ENCODE measurements at places on chromosomes 4 and X.

GRCh38 chr4:20832826-20833225, 132.6 kb downstream of the PACRGL start:
- DNase-seq = no peak

- no peak for DNase-seq
Measured at GRCh38 chr4:24888475-24889344, 24.1 kb downstream of the CCDC149 start.

DNA sequence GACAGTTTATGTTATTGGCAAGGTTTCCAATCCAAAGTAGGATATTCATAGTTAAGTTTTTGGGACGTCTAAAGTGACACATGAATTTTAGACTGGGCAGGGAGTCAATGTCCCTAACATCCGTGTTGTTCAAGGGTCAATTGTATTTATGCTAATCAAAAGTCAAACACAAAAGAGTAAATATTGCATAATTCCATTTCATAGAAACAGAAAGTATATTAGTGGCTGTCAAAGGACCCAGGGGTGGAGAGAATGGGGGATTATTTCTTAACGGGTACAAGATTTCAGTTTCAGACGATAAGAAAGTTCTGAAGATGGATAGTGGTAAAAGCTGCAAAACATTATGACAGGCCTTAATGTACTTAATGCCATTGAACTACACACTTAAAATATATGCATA, 971.8 kb upstream of the AGA start:
- no peak for DNase-seq

GRCh38 chr4:141304346-141304745, 83.7 kb downstream of the ZNF330 start:
- DNase-seq = no peak

DNA sequence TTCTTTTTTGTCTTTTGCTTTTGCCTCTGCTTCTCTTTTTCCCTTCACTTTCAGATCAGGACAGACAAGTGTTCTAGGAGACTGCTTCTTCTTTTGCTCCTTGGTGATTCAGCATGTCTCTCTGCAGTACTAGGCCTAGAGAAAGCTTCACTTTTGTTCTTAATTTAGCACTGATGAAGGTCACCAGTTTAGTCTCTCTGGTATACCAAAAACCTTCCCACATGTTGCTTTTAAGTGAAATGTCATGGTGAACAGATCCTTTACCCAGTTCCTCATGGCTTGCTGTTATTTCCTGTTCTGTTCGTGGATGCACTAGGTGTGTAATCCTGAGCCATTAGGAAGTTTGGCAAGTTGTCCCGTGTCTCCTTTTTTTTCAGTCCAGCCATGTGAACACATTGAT, 53.3 kb downstream of the NBDY start:
- no peak for DNase-seq

GRCh38 chr4:85116008-85116407, 149.5 kb upstream of the WDFY3 start:
- DNase-seq = no peak

DNA sequence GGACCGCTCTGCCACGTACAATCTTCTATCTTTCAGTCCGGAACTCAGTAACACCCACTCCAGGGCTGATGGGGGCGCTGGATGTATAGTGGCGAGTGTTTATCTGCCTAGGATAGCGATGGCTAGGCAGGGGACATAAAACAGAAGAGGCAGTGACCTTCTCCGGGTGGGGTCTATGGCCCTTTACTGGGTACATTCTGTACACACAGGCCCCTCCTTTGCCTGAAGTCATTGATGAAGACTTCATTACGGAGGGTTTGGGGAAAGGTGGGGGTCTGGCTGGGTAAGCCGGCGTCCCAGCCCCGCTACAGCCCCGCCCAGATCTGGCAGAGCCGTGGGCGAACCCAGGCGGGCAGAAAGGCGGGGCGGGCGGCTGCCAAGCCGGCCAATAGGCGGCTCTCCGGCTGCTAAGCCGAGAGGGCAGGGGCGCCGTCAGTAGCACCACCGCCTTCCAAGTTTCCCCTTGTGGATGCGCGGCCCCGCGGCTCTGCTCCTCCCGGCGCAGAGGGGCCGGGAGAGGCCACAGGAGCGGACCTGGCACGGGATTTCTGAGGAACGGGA, at the start of gene CHST7:
Gene CHST7, plus strand, starts transcription at position 435 of the 561 bp plus-strand sequence. CDS start 167 bp downstream, outside the sequence.
- DNase-seq = peak; percentile 27

GRCh38 chr4:104210420-104210819, 284.3 kb downstream of the CXXC4 start:
- no peak for DNase-seq

DNA sequence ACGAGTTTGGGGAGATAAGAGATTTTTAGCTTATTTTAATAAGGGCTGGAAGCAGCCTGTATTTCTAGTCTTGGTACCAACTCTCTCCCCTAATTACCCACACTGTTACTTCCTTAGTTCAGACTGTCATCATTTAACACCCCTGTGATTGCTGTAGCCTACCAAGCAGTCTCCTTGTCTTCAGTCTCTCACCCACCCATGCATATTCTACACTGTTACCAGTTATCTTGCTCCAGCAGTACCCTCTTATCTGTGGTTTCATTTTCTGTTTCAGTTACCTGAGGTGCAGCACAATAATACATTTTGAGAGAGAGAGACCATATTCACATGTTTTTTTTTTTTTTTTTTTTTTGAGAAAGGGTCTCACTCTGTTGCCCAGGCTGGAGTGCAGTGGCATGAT, 80.2 kb downstream of the DIAPH2 start:
- no peak for DNase-seq

- no peak for DNase-seq
Measured at GRCh38 chrX:127276326-127276725, 456.8 kb downstream of the PRR32 start.

DNA sequence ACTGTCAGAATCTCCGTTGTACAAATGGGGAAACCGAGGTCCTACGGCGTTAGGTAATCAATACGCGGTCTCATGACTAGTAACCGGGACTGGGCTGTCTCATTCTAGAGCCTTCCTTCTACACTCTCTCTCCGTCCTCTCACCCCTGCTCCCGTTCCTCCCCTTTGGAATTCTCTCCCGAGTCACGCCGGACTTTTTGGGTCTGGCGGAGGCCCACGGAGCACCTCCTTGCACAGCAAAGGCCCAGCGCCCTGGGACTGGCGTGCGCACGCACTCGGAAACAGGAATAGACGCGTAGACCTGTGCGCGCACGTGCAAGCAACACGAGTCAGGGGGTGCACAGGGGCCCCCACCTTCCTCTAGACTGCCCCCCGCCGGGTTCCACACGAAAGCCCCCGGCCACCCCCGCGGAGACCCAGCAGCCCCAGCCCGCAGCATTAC, 361 bp downstream of the QDPR start:
- no peak for DNase-seq

DNA sequence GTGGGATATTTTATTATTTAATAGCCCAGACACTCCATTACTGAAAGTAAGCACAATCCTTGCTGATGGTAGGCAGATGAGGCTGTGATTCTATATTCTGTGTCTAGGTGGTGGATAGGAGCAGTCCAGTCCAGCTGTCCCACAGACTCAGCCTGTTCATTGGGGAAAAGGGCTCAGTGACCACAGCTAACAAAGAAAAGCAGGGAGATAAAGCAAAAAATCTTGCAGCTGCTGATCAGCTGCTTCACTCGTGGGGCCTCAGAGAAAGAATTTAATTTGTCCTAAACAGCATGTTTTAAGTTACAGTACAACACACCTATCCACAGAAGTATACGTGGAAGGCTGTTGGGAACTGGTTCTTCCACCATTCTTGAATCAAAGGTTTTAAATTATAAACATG, 40.7 kb upstream of the ANK2 start:
- DNase-seq = no peak

DNA sequence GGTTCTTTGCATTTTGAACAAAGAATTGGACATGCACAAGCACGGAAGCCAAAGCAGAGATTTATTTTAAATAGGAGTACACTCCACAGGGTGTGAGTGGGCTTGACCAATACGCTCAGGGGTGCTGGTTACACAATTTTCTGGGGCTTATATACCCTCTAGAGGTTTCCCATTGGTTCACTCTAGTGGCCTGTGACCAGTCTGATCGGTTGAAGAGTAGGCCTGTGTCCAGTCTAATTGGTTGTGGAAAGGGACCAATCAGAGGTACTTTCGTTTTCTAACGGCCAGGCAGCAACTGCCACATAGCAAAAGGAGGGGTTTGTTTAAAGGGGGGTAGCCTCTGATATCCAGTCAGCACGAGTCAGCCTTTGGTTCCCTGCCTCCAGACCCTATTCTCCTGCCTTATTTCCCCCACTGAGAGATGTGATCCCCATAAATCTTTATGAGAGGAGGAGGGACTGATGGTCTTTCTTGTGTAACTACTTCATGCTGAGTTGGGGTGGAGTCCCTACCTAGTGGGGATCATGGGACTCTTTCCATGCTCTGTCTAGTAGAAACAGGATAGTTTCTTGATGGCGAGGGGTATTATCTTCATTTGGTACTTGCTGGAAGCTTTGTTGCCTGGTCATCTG, 11.3 kb upstream of the AREG start:
- no peak for DNase-seq

DNA sequence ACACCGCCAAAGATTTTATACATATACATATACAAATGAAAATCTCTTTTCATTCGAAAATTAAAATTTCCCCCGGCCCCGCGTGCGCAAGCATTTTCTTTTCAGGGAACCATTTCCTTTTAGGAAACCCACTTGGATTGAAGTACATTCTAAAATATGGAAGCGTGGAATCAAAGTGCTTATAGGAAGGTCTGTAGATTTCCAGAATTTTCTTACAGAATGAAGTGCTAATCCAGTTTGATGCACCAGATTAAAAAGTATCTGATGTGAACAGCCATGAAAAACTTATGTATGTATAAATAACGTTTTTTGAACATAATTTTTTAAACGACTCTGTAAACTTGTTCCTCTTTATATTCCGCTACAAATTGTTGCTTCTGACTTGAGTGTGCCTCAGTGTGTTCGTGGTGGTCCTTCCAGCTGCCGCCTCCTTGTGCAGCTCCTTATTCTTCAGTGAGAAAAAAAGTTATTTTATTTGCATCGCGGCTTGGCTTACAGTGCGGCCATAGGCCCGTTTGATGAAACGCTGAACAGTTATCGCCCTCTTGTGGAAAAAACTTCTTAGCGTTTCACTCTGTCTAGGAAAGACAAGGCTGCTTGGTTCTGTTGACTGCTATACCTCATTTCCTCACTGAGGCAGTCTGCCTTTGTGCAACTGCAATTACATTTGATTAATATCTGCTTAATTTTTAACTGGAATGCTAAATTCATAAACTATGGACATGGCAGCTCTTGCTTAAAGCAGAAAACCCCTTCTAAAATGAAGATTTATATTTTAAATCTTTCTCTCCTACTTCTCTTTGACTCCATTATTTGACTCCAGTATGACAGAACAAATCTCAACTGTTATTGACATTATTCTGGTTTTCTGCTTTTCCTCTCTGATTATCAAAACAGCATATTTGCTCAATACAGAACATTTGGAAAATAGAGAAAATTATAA, 4.7 kb upstream of the NKX6-1 start:
- DNase-seq = no peak

- DNase-seq = no peak
Measured at GRCh38 chr4:138680256-138680655, 335.3 kb upstream of the NOCT start.

DNA sequence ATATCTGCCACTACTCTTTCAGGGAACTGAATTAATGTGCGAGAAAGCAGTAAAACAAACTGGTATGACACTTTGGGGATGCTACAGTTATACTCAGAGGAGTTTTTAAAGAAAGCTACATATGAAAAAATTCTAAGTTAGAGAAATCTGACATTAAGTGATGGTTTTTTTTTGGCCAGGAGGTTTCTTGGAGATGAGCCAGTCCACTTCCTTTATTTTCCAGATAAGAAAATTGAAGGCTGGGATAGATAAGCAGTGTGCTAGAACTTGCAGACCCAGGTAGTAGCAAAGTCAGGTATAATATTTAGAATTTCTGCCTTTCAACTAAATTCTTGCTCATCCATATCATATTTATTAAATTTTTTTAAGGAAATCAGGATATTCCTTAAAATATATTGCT, 106.8 kb downstream of the FAT4 start:
- no peak for DNase-seq

- no peak for DNase-seq
Measured at GRCh38 chr4:36740796-36741310, 459.4 kb downstream of the DTHD1 start.

DNA sequence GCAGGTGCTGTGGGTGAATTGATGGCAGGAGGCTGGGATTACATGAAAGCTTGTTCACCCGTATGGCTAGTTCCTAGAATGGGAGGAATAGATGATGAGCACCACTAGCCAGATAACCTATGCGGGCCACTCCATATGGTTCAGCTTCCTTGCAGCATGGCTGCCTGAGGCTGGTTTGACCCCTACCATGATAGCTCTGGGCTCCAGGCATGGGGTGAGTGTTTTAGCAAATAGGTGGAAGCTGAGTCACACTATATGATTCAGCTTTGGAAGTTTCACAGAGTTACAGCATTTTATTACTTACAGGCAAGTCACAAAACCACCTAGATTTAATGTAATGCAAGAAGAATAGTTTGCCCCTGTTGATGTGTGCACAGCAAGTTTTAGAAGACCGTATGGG, 603.2 kb downstream of the STIM2 start:
- DNase-seq = no peak

DNA sequence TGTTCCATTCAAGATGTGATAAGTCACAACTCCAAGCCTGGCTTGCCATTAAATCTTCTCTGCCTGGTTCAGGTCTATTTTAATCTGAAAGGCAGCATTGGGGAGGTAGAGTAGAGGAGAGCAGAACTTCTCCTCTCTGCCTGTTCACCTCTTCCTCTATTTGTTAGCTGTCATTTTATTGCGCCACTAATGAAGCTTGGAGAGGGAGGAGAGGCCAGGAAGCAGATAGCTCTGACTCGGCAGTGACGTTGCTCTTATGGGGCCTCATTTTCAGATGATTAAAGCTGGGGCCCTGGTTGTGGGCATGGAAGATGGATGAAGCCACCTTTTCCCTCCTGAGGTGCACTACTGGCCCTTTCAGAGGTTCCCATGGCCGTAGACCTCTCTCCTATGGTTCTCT, 207.3 kb downstream of the MID1IP1 start:
- DNase-seq = no peak

GRCh38 chr4:7591409-7592053, 156.8 kb upstream of the PSAPL1 start:
- DNase-seq = no peak

- DNase-seq = no peak
Measured at GRCh38 chrX:97820170-97820569, 936.5 kb downstream of the RPA4 start.

DNA sequence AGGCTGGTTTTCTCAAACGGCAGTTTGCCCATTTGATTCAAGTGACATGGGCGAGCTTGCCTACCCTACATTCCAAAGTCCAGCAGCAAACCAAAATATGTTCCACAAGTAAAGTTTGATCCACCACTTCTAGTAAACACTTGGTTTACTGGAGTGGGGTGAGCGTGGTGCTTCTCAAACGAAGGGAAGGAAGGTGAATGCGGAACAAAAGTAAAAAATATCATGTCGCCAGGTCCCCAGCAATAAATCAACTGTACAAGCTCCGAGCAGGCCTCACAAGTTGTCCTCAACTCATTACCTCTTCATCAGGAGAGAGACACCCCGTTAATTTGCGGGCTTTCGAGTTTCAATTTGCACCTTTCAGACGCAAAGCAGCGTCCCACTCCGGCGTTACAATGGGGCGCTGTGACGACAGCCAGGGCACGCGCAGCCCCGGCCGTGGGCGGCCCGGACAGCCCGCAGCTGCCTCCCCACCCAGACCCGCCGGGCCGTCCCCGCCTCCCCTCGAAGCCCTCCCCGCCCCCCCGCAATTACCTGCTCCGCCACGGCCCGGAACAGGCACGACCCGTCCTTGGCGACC, 1.0 kb downstream of the OTUD4 start:
- DNase-seq = peak; percentile 53

GRCh38 chrX:137651647-137652046, 85.7 kb downstream of the ZIC3 start:
- DNase-seq = no peak

- DNase-seq = no peak
Measured at GRCh38 chr4:1599491-1600210, 84.5 kb downstream of the FAM53A start.

All from stimulated activated CD8-positive, alpha-beta memory T cell treated with anti-CD3 and anti-CD28 coated beads, Interleukin-2, amount 100 ng/mL, for 1 hour (primary cell).